Central memory CD4-positive, alpha-beta T cell (primary cell): ENCODE measurements at places on chromosomes 13 and 19.

GRCh38 chr13:93304868-93305613, 78.4 kb downstream of the GPC6 start:
- DNase-seq: no peak

DNA sequence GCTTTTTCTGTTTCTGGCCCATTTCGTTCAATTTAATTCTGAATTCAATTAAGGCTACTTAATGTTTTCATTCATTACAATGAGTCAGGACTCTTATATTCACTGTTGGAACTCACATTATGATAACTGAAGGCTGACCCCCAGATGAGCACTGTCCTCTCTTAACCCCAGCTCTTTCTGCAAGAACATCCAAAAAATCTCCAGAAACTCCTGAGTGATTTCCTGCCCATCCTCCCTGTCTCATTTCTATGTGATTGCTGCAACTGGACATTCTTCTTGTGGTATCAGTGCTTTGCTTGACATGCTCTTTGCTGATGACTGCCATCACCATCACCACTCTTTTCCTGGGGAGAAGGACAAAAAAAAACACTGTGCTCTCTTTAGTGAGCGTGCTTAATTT, 240.3 kb downstream of the SPRY2 start:
- DNase-seq: no peak

DNA sequence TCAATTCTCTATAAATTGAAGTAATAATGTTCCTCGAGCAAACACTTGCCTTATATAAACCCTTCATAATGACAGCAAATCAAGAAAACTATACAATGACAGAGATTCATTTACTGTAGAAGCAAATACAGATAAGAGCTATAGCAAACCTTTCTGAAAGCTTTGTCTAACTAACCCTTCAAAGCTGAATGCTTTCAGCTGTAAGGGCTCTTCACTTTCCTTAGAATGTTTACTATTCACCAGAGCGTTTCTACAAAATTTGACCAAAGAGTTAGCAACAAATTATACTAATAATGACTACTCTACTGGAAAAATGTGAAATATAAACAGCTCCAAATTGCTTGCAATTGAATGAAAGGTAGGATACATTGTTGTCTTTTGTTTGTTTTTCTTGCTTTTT, 218.1 kb downstream of the SLITRK5 start:
- DNase-seq: no peak

- no peak for DNase-seq
These were observed 133.3 kb downstream of the USP12 start for GRCh38 chr13:27038323-27038722.

- peak; percentile 12 for DNase-seq
These were observed at the start of gene EHD2 for GRCh38 chr19:47713046-47714021. Gene EHD2 (plus strand): TSS chr19:47713422. CDS start chr19:47716613, 3,191 bp downstream.

DNA sequence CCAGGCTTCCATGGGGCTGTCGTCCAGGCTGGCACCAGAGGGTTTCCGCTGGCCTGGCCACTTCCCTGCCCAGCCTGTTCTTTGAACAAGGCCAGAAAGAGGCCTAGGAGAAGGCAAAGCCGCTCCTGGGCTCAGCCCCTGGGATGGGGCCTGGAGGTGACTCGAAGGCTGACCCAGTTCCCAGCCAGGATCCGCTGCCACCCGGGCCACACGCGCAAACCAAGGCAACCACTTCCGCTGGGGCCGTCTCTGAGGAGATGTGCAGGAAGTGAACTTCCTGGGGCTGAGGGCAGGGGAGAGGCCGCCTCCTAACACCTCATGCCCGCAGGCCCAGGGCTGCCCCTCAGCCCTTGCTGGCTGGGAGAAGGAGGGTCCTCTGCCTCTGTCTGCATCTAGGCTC, 15.2 kb downstream of the PLEKHF1 start:
- peak; percentile 88 for DNase-seq

DNA sequence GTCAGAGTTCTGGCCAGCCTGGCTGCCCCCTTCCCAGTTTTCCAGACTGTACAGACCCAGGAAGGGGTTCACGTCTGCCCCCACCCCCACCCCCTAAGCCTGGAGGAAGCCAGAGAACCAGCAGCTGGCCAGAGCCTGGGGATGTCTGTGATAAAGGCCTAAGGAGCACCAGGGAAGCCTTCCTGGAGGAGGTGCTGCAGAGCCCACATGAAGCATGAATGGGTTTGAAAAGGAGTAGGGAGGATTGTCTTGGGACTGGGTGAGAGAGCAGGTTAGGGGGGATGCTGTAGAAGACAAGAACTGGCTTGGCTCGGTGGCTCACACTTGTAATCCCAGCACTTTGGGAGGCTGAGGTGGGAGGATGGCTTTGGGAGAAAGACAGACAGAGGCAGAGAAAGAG, 5.8 kb downstream of the SHKBP1 start:
- no peak for DNase-seq

DNA sequence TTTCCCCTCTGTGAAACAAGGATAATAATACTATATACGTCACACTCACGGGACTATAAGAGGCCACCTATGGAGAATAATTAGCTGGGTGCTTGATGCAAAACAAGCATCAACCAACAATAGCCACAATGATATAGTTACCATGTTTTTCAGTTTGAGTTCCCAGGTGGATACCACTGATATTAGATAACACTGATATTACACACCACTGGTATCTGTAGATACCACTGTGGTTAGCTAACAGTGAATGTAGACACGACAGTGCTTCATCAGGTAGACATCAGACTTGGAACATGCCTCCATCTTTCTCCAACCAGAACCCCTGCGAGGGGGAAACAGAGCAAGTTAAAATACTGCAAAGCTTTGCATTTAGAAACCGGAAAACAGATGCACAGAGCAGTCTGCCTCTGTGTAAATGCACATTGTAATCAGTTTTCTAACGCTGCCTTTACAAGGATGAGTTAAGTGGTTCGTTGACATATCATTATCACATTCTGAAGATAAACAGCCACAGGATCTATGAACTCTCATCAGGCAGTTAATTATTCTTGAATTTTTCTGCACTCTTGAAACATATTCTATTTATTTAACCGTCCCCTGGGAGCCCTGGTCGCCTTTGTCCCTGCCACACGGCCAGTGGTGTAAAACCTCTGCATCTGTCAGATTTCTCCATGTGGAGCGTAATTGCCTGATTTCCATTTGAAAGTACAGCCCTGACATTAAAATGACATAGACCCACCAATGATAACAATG, 80.7 kb downstream of the RNASEH2B start:
- DNase-seq: no peak

DNA sequence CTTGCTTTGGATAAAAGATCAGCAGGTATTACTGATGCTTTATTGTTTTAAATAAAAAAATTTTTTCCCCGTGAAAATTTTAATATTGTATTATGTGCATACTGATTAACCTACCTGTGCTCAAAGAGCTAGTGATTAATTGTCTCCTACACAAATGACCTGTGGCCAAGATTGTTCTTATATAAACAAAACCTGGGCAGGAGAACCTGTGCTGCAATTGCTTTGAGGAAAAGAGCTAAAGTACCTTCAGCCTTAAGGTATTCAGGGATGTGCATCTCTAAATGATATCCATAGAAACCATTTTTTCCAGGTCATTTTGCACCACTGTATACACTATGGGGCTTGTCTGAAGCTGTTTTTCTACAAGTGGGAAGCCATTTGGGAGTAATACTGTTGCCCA, 1.2 kb downstream of the FRY start:
- DNase-seq: no peak

GRCh38 chr19:1238369-1239303, 831 bp upstream of the CBARP start:
- DNase-seq: no peak

- no peak for DNase-seq
These were observed 60.4 kb downstream of the ADGRE1 start for GRCh38 chr19:6947745-6948144.

DNA sequence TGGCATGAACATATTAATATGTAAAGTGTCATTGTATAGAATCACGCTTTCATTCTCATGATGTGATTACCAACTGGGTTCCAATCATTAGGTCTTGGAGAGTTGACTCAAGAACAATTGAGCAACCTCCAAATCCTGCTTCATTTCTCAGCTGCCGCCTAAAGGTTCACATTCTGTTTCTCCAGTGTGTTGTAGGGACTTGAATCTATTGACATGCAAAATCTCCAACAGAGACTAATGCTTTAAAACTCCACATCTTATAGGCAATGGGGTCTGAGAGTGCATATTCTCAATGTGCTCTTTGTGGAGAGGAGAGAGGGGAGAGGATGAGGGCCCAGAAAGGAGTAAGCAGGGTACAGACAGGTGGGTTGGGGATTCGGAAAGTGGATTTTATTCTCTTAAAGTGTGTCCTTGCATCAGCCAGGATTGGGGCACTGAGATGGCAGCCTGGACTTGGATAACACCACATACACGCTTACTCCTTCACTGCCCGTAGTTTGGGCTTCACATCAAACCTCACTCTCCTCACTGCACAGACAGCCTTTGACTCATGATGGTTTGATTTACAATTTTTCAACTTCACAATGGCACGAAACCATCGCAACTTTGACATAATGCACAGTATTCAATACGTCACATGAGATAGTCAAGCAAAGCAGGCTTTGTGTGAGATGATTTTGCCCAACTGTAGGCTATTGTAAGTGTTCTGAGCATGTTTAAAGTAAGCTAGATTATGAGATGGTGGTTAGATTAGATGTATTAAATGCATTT, 241.3 kb upstream of the IRS2 start:
- DNase-seq: no peak

DNA sequence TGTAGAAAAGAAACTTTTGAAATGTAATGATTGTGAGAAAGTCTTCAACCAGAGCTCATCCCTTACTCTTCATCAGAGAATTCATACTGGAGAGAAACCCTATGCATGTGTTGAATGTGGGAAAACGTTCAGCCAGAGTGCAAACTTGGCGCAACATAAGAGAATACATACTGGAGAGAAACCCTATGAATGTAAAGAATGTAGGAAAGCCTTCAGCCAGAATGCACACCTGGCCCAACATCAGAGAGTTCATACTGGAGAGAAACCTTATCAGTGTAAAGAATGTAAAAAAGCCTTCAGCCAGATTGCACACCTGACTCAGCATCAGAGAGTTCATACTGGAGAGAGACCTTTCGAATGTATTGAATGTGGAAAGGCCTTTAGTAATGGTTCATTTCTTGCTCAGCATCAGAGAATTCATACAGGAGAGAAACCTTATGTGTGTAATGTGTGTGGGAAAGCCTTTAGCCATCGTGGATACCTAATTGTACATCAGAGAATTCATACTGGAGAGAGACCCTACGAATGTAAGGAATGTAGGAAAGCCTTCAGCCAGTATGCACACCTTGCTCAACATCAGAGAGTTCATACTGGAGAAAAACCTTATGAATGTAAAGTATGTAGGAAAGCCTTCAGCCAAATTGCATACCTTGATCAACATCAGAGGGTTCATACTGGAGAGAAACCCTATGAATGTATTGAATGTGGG, 19.3 kb downstream of the ZNF583 start:
- no peak for DNase-seq

- DNase-seq: no peak
These were observed 3.2 kb downstream of the CCDC122 start for GRCh38 chr13:43876366-43876765.

DNA sequence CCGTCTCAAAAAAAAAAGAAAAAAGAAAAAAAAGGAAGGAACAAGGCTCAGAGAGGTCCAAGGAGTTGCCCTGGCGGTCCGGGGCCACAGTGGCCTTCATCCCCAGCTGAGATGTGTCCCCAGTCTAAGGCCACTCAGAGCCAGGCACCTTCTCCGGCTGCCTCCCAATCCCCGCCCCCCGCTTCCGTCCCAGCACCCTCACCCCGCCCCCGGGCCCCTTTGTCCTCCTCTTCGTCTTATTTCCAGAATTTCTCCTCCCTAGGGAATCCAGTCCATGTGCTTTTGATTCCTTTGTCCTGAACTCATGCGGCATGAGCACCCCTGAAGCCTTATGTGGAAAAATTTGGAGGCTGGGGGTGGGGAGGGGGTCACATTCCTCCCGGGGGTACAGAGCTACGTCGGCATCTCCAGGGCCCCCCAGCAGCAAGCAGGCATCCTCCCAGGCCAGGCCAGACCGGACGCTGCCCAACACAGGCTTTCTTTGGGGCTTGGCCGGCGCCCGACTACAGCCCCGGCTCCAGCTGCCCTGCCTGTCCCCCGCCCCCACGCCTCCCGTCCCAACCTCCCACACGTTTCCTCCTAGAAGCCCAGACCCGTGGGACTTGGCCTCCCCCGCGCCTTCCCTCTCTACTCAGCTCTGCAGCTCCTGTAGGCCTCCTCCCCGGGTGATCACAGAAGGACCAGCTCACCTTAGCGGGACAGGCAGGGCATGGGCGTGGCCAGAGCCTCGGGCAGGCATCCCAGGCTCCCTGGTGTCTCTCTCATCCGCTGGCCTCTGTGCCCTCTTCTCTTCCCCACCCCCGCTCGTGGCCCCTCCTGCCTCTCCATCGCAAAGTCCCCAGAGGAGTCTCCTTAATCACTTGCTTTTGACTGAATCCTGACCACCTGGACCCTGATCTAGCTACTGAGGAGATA, 17.8 kb upstream of the ADGRE5 start:
- no peak for DNase-seq

DNA sequence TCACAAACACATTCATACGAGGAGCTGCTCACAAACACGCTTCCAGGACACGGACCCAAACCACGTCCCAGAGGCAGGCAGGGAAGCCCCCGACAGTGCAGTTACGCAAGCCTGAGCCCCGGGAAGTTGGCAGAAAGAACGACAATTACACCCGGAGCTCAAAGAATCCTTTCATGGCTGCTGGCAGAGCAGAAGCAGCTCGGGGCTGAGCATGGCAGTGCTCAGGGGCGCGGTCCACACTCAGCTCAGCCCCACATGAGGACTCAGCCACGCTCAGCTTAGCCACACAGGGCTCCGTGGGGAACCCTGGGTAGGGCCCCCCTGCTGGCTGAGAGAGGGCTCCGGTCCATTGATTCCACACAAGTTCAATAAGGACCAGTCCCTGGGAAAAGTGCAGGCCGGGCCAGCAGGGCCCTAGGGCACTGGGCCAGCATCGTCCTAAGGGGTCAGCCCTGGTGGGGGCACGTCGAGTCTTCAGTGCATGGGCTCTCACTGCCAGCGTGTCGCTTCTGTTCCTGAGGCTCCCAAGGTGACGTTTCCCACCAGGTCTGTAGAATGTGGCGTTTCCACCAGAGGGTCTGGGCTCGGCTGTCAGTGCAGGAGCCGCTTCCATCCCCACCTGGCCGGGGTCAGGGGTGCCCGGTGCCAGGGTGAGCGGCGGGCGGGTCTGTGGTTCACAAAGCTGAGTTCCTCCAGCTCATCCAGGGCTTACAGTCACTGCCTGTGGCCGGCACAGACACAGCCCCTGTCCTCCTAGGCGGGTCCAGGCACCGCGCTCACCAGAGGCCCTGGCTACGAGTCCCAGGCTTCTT, 23.1 kb downstream of the GAS6 start:
- no peak for DNase-seq

- peak; percentile 36 for DNase-seq
These were observed 63.1 kb downstream of the ZDHHC20 start for GRCh38 chr13:21395953-21396352.
